ENCODE measurements at places on chromosomes 12 and 14.
A peak's percentile ranks its signal among the peaks of the same experiment; 100 is the strongest.

- ATAC-seq = no peak
Observed at GRCh38 chr12:63149909-63150712, 890 bp downstream of the AVPR1A start.

DNA sequence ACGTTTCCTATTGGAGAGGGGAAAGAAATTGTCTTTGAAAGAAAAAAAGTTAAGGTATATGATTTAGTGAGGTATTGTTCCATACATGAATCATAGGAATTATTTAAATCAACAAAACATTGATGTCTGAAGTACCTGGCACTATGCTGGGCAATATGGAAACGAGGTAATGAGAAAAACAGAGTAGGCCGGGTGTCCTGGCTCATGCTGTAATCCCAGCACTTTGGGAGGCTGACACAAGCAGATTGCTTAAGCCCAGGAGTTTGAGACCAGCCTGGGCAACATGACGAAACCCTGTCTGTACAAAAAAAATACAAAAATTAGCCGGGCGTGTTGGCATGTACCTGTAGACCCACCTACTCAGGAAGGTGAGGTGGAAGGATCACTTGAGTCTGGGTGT, 45.9 kb downstream of the AEBP2 start:
- no peak for ATAC-seq

DNA sequence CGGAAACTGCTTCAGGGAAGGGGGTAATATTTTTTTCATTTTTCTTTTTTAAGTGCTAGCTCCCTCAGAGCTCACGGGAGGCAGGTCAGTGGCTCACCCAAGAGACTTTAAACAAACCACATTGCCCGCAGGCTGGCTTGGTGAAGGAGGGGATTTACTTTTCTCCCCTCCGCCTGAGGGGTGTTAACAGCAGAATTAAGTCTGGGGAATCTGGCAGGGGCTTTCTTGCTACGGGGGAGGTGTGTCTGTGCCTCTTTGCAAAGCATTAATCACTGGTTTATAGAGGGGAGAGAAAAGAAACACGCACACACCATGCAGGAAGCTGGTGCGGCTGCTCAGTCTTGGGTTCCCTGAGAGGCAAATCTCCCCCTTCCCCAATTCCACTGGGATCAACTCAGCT, 26.2 kb upstream of the TBX3 start:
- no peak for ATAC-seq

DNA sequence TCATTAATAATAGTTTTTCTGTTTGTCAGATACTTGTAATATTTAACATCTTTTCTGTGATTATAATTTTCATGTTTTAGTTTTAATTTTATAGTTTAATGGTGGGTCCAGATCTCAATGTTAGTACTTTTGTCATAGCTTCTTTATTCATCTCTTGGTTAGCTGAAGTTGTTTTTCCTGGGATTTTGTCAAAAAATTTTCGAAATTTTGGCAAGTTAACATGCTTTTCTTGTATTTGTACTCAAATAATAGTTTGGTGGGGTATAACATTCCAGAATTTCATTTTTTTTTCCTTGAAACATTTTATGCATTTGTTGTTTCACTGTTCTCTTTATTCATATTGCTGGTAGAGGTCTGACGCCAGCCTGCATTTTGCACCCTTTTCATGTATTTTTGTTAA, 45.5 kb downstream of the KTN1 start:
- ATAC-seq = no peak

GRCh38 chr14:61380984-61381383, 59.6 kb downstream of the PRKCH start:
- no peak for ATAC-seq

DNA sequence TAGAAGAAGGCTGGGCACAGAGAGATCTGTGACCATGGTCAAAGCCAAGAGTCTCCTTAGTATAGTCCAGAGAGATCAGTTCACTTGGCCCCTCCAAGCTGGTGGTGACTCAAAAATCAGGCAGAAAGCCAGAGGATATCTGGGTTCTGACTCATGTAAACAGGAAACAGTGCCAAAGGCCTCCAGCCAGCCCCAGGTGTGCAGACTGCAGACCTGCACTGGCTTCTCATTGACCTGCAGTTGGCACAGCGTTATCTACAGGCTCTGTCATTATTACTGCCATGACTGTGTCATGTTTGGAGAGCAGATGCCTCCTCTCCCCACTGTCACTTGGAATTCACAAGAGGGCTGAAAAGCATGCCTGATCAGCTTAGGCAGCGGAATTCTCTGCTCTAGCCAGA, 295.7 kb upstream of the PRKD1 start:
- peak; percentile 89 for ATAC-seq

- no peak for ATAC-seq
Observed at GRCh38 chr14:87388946-87389345, 604.0 kb downstream of the GALC start.

Data from SK-N-SH treated with all-trans-retinoic acid at 6 μM for 48 hours (cell line).